ENCODE measurements at places on chromosomes 16 and 17. TPM values are rescaled to one million over a fixed set of nuclear protein-coding genes. Genes with fewer than 3 reads are reported as not detected.

The ALOXE3 gene
- polyA plus RNA-seq = not detected

The C17orf78 gene
- polyA plus RNA-seq = not detected

The TMEM204 gene
- polyA plus RNA-seq = 15.1 TPM

The TERB1 gene
- not detected for polyA plus RNA-seq

The SPATA32 gene
- 0.07 TPM for polyA plus RNA-seq

The CYB5D1 gene
- 8.9 TPM for polyA plus RNA-seq

The RPL23 gene
- 5,491 TPM for polyA plus RNA-seq

The EVPLL gene
- not detected for polyA plus RNA-seq

The SOCS7 gene
- 6.3 TPM for polyA plus RNA-seq

The CACNG1 gene
- not detected for polyA plus RNA-seq

The CSH1 gene
- not detected for polyA plus RNA-seq

The DVL2 gene
- 9.9 TPM for polyA plus RNA-seq

The PRM3 gene
- not detected for polyA plus RNA-seq

The CD300LB gene
- polyA plus RNA-seq = 0.08 TPM

The ITGAX gene
- polyA plus RNA-seq = 4.5 TPM

The HEATR9 gene
- polyA plus RNA-seq = not detected

The RAD51D gene
- 7.0 TPM for polyA plus RNA-seq

The GUCY2D gene
- polyA plus RNA-seq = 0.11 TPM

The ACAP1 gene
- 5.2 TPM for polyA plus RNA-seq

The SCARF1 gene
- 19.8 TPM for polyA plus RNA-seq

The MEOX1 gene
- 27.6 TPM for polyA plus RNA-seq

The CA7 gene
- polyA plus RNA-seq = not detected

The ZNF785 gene
- polyA plus RNA-seq = 3.8 TPM

The CCDC78 gene
- 2.1 TPM for polyA plus RNA-seq

The PPM1E gene
- polyA plus RNA-seq = 0.11 TPM

The CACNG4 gene
- polyA plus RNA-seq = 0.29 TPM

The ALOX15B gene
- 1.0 TPM for polyA plus RNA-seq

The HNF1B gene
- polyA plus RNA-seq = not detected

The ABCA8 gene
- polyA plus RNA-seq = 22.9 TPM

The ARL17A gene
- 2.0 TPM for polyA plus RNA-seq

The NUPR1 gene
- 189 TPM for polyA plus RNA-seq

The NME1 gene
- 87.4 TPM for polyA plus RNA-seq

The MPP3 gene
- polyA plus RNA-seq = 4.9 TPM

The G6PC1 gene
- polyA plus RNA-seq = 0.03 TPM

The NLRC3 gene
- 0.86 TPM for polyA plus RNA-seq

The KRTAP4-9 gene
- not detected for polyA plus RNA-seq

The MPRIP gene
- 51.8 TPM for polyA plus RNA-seq

The C16orf96 gene
- 0.21 TPM for polyA plus RNA-seq

The TADA2A gene
- 4.5 TPM for polyA plus RNA-seq

The KRT34 gene
- 0.07 TPM for polyA plus RNA-seq

The C16orf74 gene
- 4.2 TPM for polyA plus RNA-seq

The MSRB1 gene
- polyA plus RNA-seq = 108 TPM

The LGALS9C gene
- polyA plus RNA-seq = 0.90 TPM

The CEP295NL gene
- polyA plus RNA-seq = 0.03 TPM

The ZNF385C gene
- polyA plus RNA-seq = 2.0 TPM

The TBC1D3B gene
- 1.5 TPM for polyA plus RNA-seq

The NEUROD2 gene
- polyA plus RNA-seq = 0.22 TPM

The CSF3 gene
- 0.75 TPM for polyA plus RNA-seq

The LYZL6 gene
- polyA plus RNA-seq = not detected

The SLC12A3 gene
- 0.02 TPM for polyA plus RNA-seq
